ENCODE measurements at places on chromosomes 5 and 9. TPM values are rescaled to one million over a fixed set of nuclear protein-coding genes. Genes with fewer than 3 reads are reported as not detected.
A peak's percentile ranks its signal among the peaks of the same experiment; 100 is the strongest.

GRCh38 chr5:125775896-125776295, 647.3 kb upstream of the GRAMD2B start:
- DNase-seq = no peak

- no peak for DNase-seq
These were observed 113.2 kb downstream of the CDH18 start for GRCh38 chr5:19874811-19875210.

DNA sequence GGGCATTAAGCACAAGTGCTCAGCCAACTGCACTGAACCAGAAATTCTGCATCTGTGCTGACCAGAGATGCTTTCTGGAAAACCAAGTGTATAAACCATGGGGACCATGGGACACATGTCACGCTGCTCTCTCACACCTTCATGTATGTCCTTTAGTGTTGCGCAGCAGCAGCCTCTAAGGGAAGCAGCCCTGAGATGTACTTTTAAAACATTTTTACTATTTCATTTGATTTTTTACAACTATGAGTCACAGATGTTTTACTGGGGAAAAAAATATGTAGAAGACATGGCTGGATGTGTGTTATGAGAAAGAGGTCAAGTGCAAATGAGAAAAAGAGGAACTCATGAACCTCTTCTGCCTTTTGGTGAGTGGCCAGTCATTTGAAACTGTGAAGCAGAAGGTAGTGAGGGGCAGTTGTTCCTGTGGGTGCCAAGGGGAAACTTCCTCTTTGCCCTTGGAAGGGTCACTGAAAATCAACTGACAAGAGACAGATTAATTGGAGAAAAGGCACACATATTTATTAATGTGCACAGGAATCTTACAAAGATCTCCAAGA, 31.4 kb upstream of the SYK start:
- no peak for DNase-seq

DNA sequence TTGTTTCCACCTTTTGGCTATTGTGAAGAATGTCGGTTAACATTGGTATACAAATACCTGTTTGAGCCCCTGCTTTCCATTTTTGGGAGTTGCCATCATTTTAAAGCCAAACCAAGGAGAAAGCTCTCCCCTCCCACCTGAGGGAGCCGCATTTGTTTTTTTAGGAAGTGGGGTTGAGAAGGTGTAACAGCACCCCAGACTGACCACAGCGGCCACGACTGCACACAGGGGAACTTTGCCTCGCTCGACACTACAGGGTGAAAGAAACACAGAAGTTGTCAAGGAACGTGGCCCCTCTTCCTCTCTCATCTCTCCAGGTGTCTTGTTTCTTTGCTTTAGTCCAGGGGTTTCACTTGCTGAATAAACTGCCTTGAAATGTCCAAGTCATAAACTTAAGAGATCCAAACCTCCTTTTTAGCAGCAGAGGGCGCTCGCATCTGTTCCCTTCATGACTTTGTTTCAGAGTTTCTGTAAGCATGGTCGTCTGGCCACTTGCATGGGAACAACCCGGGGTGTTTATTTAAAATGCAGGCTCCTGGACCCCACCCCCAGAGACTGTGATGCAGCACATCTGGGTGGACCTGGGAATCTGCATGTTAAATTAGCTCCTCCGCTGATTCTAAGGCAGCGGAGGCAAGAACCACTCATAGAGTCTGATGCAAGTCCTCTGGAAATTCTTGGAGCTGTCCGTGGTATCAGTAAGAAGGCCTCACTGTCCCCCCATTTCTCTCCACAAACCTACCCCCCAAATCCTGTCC, 2.1 kb upstream of the TTLL11 start:
- no peak for DNase-seq

DNA sequence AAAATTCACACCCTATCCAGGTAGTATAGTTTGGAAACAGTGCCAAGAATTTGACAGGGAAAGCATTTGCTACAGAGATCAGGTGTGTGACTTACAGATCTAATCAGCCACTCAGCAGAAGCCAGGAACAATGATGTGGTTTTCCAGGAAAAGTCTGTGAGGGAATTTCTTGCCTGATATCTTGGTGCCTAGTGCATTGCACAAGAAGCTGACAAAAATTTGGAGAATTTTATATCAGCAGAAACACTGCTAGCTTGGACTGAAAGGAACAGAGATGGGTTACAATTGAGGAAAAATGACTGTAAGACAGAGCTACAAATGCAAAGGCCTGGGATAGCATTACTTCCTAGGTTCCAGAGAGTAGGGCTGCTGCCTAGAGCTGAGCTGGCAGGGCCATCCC, 658.1 kb upstream of the CHD1 start:
- DNase-seq = no peak

DNA sequence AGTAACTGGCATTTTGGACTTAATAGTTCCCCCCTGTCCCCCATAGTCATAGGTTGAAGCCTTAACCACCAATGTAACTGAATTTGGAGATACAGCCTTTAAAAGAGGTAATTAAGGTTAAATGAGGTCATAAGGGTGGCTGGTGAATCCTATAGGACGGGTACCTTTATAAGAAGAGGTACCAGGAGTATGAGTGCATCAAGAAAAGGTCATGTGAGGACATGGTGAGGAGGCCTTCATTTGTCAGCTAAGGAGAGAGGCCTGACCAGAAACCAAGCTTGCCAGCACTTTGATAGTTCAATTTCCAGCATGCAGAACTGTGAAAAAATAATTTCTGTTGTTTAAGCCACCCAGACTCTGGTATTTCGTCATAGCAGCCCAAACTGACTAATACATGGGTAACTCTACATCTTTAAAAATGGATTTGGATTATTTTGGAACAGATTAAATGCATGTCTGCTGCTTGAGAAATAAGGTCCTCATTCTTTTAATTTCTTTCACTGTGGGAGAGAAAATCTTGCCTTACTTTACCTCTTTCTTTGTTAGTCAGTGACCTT, 9.7 kb downstream of the RASA1 start:
- no peak for DNase-seq

GRCh38 chr5:170225326-170226128, 7.3 kb upstream of the C5orf58 start:
- peak; percentile 55 for DNase-seq

- DNase-seq = no peak
These were observed 20.6 kb downstream of the FAM240B start for GRCh38 chr9:38699337-38699736.

DNA sequence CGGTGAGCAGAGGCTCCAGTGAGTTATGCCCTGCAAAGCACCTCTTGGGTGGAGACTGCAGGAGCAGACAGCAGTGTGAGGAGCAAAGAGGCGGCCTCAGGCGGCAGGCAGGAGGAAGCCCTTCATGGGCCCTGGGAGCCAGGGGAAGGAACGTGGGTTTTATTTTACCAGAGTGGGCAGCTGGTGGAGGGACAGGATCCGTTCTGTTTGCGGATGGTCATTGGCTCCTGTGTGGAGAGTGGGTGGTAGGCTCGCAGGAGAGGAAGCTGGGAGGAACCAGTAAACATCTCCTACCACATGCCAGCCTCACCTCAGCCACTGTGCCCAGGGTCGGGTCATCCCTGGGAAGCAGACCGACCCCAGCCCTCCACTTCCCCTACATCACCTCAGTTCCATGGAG, 24.4 kb downstream of the HNRNPH1 start:
- DNase-seq = no peak

DNA sequence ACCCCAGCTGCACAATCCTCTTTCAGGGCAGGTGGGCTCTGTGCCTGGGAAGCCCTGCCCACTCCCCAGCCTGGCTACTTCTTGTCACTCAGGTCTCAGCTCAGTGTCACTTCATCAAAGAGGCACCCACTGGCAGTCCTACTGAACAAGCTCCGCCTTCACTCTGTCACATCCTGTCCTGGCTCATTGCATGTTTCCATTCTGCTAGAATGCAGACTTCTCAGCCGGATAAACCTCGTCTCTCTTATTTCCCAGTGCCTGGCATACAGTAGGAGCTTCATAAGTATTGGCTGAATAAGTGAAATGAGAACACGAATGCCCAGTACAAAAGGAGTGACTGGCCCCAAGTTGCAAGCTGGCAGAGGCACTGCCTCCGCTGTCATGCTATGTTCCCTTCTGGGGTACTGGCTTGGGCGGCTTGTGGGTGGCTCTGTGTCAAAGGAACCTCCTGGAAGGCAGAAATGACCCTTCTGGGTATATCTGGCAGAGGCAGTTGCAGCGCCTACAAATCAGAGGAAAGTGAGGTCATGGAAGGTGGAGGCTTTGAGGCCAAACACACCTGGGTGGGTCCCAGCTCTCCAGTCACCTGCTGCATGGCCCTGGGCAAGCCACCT, 98.3 kb upstream of the PHYKPL start:
- no peak for DNase-seq

GRCh38 chr5:111434800-111435199, 77.5 kb downstream of the STARD4 start:
- no peak for DNase-seq

DNA sequence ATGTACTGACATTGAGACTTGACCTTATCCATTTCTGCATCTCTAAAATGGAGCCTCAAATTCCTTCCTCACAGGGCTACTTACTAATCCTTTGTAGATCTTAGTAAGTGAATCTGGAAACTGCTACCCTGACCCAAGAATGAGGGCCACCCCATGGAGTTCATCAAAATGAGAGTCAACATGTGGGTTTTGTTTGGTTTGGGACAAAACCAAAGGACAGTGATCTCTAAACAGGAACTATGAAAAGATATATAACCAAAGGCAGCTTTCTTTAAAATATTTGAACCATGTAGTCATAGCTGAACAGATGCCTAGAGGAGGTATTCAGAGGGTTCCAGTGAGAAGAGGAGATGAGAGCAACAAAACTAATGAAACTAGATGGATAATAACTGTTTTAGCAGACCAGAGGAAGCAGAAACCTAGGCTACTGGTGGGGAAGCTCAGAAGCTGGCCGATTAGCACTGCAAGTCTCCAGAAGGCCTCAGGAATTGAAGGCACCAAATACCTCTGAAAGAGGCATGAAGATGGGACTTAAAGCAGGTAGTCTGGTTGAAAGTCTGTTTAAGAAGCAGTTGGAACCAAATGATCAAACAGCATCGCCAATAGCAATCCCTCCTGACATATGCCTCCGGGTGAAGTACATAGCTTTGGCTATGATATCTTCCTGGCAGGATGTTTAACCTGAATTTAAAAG, 45.8 kb downstream of the THOC3 start:
- no peak for DNase-seq

DNA sequence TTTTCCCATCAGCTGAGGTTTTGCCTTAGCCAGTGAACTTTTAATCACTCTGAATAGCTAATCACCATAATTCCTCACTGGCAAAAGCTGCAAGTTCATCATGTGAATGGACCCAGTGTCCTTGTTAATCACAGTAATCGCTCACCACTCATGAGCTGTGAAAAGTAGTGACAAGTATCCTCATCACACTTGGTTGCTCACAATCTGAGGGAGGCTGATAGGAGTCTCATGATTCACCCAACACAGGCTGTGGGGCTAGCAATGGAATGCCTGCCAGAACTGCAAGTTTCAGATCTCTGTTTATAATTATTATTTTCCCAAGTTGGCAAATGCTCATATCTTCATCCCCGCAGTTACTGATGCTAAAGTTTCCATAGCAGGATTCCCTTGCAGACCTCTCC, 467.2 kb downstream of the KIF4B start:
- DNase-seq = no peak

GRCh38 chr9:91502913-91503672, 79.5 kb upstream of the NFIL3 start:
- no peak for DNase-seq

DNA sequence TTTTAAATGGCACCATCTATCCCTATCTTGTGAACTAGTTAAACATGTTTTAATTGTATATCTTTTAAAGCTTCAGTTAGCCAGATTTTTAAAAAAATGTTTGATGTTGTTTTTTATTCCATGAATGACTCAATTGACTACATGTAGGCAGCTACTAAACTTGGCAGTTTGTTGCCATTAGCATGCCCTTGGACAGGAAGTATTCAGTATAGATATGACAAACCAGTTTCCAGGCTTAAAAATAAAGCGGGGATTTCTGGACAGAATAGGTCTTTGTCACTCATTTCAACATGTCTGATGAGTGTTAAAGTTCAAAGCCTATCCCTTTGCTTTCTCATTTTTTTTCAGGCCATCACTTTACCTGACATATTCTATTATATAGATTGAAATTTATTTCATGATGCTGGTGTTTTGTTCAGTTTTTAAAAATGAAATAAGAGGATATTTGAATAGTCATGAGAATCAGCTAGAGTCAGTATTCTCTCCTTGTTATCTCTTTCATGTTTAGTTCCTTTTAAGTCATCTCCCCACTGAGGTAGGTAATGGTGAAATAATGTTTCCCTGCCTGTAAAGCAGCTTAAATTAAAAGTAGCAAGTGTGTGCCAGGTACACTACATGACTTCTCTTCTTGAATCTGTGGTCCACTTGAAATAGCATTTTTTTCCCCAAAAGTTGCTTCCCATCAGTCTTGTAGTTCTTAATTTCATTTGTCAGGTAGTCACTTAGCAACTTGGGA, 11.9 kb downstream of the TNFAIP8 start:
- no peak for DNase-seq

The TMEM203 gene
- 26.6 TPM for total RNA-seq

The RAI14 gene
- total RNA-seq = 66.8 TPM

The NTRK2 gene
- total RNA-seq = 7.7 TPM

The KCNV2 gene
- not detected for total RNA-seq

The ORM2 gene
- total RNA-seq = 3.1 TPM

The KIF12 gene
- total RNA-seq = 4.8 TPM

The GFI1B gene
- 1.1 TPM for total RNA-seq

The NKD2 gene
- total RNA-seq = 24.1 TPM

The FAXDC2 gene
- total RNA-seq = 72.7 TPM

All from lower lobe of right lung (tissue), 2 donors.